ENCODE measurements at places on chromosomes 16 and 17. TPM values are rescaled to one million over a fixed set of nuclear protein-coding genes. Genes with fewer than 3 reads are reported as not detected.

DNA sequence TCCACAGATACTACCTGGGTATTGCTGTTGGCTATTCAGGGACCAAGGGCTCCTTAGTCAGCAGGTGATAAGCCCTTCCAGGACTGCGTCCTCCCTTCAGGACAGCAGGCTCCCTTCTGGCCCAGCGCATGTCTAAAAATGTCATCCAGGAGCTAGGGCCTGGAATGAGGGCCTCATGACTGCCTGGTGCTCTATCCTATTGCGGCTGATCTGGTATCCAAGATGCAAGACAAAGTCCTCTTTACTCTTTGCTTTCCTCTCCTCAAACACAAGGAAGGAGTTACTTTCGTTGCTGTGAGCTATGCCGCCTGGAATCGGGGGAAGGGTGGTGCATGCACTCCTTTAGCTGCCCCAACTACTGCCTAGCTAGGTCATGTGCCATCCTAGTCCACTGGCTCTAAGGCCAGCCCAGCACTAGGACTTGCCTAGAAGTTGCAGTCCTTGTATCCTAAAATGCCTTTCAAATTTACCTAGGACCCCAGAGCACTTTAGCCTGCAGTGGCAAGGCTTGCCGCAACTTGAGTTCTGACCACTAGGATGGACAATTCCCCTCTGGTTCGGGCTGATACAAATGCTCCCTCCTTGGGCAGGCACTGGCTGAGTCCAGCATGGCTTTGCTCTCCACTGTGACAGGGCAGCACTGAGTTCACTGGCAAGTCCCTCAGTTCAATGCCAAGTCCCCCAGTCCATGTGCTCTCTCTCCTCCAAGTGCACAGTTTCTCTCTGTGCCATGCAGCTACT is 10.1 kb upstream of the TMEM219 start:
- peaks cover 6% of the 10 kb centered on the region for H3K4me1 ChIP-seq
- no peaks in the 10 kb centered on the region for H3K36me3 ChIP-seq
- DNase-seq, result no peak
- no peak overlapping the region for H3K27ac ChIP-seq
- H3K27me3 ChIP-seq, result no peaks in the 10 kb centered on the region

DNA sequence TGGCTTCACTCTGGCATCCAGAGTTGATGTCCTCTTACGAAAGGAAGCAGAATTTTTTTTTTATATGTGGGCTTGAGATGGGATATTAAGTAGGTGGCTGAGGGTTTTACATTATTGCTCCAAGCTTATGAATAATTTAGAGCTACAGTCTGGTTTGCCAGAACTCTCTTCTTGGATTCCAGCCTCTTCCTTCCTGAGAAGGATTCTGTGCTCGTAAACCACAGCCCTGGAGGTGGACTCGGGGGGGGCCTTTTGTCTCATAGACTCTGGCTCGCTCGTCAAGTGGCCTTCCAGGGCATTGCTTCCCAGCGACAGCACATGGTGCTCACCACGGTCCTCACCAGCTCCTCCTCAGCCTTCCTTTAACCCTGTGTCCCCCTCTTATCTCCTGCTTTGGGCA is 43.2 kb downstream of the TMEM11 start:
- no peaks in the 10 kb centered on the region for H3K36me3 ChIP-seq

DNA sequence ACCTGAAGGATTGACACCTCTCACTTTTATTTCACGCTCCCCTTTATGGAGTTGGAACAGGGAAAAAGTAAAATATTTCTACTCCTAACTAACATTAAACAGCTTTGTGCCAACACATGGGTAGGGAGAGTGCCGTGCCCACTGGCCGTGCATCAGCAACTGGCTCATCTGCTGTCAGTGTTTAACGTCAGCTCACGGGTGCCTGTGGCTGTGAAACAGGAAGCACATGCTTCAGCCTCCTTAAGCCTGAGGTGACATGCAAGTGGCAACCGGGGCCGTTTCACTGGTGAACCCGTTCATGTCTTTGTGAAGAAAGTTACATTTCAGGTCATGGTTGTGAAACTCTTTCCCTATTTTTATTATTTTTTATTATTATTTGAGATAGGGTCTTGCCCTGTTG is 3.2 kb downstream of the SPG7 start:
- DNase-seq, result no peak
- peaks cover 24% of the 10 kb centered on the region for H3K4me1 ChIP-seq
- no peaks in the 10 kb centered on the region for H3K27me3 ChIP-seq

Gene KCTD19
- total RNA-seq, result not detected

Gene GRAP
- 29.9 TPM for total RNA-seq

Gene CEP295NL
- not detected for total RNA-seq
